ENCODE measurements at places on chromosomes 5 and 9.

DNA sequence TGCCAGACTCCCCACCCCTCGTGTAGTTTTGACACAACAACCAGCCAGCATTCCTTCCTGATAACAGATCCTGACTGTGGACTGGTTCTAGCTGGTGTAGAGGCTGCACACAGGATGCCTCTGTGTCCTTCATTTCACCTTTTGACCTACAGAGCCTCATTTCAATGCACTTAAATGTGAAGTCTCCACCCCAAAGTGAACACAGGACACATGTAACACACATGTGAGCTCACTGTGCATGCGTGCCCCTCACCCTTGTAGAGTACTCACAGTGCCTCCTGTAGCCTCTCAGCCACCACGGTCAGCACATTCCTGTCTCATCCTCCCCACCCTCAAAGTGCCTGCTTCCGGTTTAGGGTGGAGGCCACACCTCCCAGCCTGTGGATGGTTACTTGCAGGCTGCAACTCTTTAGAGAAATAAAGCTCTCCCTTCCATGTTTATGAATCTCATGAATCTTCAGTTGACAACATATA lies 11.6 kb upstream of the NKD2 start:
- no peak for DNase-seq

- DNase-seq, result no peak
Measured at GRCh38 chr9:131799177-131799823, 59.4 kb upstream of the RAPGEF1 start.

DNA sequence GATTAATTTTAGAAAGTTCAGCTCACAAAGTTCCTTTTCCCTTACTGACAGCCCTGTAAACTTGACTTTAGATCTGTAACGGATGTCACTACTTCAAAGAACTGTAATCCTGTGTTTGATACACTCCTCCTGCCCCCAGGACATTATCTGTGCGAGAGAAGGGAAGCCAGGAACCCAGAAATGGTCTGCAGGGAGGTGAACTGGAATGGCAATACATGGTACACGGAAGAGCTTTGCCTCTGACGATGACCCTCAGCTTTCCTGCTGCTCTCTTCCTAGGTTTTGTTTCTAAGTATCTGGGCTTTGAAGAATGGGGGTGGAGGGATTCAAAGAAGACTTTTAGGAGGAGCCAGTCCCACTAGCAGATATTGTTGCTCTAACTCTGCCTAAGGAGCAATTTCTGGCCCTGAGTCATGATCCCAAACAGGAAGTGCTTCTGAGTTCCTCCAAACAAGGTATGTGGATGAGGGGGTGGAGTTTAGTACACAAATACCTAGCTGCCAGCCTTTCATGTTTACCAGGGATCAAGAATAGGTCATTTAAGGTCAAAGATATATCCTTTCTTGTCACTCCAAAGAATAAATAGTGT lies 43.4 kb upstream of the TMC1 start:
- no peak for DNase-seq

DNA sequence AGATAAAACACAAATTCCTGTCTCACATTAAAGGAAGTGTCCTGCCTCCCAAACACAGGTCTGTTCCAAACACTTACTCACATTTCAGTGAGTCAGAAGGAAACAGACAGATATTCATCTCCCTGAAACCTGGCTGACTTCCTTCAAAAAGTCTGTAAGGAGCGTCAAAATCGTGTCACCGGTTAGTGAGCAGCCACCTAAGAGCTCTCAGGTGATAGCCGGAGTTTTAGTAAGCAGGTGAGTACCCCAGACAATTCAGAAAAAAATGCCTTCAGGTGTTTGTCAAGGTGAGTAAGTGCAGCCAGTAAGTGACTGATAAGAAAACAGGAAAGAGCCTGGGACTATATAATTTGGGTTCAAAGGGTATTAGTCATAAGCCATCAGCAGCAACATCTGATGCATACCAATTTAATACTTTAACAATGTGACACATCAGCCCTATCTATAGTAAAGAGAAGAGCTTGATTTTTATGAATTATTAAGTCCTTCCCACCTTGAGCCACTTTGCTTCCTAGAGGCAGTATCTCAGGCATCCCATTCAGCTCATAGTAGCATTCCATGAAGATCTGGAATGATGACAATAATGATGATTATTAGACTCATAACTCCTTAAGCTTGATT lies 1.3 kb upstream of the ITGA2 start:
- no peak for DNase-seq

GRCh38 chr5:102531506-102531905 lies 32.7 kb upstream of the SLCO6A1 start:
- DNase-seq, result no peak

DNA sequence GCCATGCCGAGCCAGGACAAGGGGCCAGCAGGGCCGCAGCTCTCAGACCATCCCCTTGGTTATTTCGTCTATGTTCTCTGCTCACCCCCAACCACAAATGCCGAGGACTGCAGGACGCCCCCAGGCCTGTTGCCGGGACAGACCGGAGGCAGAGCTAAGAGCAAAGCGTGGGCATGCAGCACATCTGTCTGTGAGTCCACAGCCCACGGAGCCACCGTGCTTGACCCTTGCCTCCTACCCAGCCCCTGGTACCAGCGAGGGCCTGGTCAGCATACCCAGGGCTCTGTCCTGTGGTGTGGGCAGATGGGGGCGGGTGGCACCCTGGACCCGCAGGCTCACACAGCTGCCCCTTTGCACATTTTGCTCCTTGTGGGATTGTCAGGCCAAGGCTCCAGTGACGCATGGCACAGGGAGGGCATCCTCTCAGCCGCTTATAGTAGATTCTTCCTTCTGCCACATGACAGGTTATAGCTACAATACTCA lies 4.7 kb downstream of the BRD3 start:
- no peak for DNase-seq

GRCh38 chr5:9500193-9500592 lies 45.7 kb downstream of the SEMA5A start:
- no peak for DNase-seq

DNA sequence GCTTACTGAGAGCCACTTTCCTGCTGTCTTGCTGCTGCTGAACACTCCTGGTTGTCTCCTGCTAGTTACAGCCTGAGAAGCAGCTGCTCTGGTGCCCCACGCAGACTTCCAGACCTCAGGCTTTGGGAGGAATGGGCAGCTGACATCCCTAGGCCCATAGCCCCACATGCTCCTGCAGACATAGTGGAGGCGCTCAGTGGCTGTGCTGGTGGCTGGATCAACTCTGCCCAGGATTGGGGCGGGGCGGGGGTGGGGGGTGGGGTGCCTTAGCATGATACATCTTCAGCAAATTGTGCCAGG lies 93.9 kb downstream of the DAB2IP start:
- DNase-seq, result no peak

GRCh38 chr5:167934551-167934971 lies 356.9 kb upstream of the WWC1 start:
- DNase-seq, result no peak
